ENCODE measurements at places on chromosomes 12 and 14.

- no peak for DNase-seq
Observed at GRCh38 chr14:74240794-74241651, 1.8 kb downstream of the VSX2 start.

GRCh38 chr12:10873378-10873777 is 10.7 kb downstream of the PRH1 start:
- DNase-seq: no peak

- DNase-seq: no peak
Observed at GRCh38 chr12:591167-592023, 71.8 kb downstream of the NINJ2 start.

DNA sequence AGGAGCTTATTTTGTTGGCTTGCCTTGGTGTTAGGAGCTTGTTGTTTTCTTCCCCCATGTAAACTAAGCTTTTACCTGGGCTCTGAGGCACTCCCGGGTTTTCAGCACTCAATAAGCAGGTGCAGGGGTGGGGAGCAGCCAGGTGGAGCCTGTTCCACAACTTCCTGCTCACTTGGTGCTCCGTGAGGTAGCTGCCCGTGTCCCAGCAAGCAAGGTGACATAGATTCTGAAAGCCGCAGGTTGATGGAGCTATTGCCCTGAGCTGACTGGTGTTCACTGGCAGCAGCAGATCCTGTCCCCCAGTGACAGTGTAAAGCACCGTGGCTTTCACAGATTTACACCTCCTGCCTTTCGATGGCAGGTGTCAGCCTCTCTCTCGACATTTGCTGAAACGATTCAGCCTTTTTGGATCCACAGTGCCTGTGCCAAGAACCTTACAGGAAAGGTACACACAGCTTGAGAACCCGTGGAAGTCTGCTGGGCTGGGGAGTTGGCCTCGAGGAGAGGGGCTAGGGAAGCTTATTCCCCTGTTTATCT is 295.7 kb upstream of the FKBP4 start:
- DNase-seq: no peak

- no peak for DNase-seq
Observed at GRCh38 chr14:53999061-53999488, 42.5 kb upstream of the BMP4 start.

- no peak for DNase-seq
Observed at GRCh38 chr12:125434936-125435443, 369.8 kb downstream of the AACS start.

DNA sequence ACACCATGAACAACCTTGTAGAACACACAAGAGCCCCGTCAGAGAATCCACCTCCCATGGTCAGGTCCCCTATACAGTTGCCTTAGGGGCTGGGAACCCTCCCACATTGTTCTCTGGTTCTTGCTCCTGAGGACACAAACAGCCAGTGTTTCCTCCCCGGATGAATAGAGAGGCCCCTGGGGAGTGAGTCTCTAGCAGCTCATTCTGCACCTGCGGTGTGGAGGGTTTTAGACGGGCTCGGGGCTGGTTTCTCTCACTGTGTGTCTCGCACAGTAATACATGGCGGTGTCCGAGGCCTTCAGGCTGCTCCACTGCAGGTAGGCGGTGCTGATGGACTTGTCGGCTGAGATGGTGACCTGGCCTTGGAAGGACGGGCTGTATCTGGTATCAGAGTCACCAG is 1052.1 kb downstream of the TMEM121 start:
- no peak for DNase-seq

All from D721Med (cell line).